ENCODE measurements at places on chromosomes 2 and 18. TPM values are rescaled to one million over a fixed set of nuclear protein-coding genes. Genes with fewer than 3 reads are reported as not detected.

The CEBPZOS gene
- polyA plus RNA-seq = 65.4 TPM

The HOXD13 gene
- 0.20 TPM for polyA plus RNA-seq

The ZSWIM2 gene
- not detected for polyA plus RNA-seq

The IKZF2 gene
- polyA plus RNA-seq = 9.4 TPM

The ASTL gene
- 0.18 TPM for polyA plus RNA-seq

The FBXO36 gene
- polyA plus RNA-seq = 7.6 TPM

The RAB6C gene
- polyA plus RNA-seq = 0.75 TPM

Data from left kidney (tissue), 8 donors.